Retinal pigment epithelial cell (primary cell): ENCODE measurements at places on chromosomes 7 and 10.
A peak's percentile ranks its signal among the peaks of the same experiment; 100 is the strongest.

DNA sequence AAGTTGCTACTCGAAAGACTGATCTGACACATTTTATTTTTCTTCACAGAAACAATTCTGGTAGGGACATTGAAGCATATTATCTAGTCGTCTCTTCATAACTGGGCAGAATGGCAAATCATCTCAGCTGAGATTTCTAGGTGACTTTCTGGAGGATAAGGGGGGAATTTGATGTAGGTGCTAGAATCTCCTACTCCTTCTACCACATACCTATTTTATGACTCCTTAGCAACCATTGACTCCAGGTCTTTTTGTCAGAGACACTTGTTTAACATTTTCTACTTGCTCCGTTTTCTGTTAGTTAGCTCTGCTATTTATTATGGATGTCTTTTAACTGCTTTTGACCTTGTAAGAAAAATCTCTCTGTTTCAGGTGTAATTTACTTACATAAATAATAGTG is 380.9 kb upstream of the SEMA3C start:
- no peak for DNase-seq

- DNase-seq: peak; percentile 28
Measured at GRCh38 chr7:111274857-111275256, 183.9 kb downstream of the LRRN3 start.

GRCh38 chr10:125624800-125625199 is 58.2 kb downstream of the TEX36 start:
- DNase-seq: no peak

DNA sequence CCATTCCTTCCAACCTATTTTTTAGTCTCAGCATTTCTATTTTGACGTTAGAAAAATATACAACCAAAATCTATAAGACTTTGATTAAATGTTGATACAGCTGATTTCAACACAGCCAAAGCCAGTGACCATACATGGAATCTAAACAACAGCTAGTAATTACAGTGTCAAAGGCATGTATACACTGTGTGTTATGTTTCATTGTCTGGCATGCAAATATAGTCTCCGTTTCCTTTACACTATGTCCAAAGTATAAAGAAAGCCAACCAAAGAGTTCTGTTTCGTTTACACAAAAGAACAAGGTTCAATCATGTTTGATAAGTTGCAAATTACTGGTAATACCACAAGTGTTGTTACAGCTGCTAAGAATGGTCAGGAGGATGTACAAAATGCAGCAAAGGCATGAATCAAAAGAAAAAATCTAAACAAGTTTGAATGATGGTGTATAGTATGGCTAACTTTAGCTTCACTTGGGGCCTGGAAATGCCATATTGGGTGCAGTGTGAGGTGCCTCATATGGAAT is 268.3 kb upstream of the FERD3L start:
- no peak for DNase-seq

DNA sequence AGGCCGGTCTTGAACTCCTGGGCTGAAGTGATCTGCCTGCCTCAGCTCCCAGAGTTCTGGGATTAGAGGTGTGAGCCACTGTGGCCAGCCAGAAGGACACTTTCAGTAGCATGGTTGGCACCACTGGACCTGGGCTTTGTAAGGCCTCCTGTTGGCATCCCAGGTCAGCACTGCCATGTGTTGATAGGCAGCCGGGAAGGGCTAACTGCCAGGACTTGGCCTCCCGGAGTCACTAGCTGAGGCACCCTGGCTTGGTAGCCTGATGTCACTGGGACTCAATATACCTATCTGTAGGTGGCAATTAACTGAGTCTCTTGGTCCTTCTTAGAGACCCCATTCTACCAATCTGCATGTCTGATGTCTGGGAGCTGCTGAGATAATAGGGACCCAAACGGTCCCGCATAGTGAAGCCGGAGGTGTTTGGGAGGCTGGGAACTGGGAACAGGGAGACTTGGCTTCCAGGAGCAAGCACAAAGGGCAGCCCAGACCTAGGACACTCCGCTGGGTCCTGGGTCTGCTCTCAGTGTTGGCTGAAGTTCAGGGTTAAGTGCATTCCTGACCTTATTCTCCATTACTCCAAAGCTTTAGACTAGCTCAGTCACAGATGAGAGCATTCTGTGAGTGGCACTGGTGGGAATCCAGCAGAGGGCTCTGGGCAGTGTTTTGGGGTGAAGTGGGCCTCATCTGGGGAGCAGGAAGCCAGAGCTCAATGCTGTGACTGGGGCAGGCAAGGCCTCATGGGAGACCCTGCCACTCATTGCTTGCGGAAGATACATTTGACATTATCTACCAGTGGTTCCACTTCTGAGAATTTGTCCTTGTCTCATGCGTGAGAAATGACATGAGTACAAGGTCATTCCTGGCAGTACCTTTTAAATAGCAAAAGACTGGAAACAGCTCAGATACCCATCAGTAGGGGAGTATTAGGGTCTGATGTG is 2.7 kb downstream of the LHPP start:
- no peak for DNase-seq

- no peak for DNase-seq
Measured at GRCh38 chr7:129166745-129167144, 21.7 kb upstream of the SMO start.

DNA sequence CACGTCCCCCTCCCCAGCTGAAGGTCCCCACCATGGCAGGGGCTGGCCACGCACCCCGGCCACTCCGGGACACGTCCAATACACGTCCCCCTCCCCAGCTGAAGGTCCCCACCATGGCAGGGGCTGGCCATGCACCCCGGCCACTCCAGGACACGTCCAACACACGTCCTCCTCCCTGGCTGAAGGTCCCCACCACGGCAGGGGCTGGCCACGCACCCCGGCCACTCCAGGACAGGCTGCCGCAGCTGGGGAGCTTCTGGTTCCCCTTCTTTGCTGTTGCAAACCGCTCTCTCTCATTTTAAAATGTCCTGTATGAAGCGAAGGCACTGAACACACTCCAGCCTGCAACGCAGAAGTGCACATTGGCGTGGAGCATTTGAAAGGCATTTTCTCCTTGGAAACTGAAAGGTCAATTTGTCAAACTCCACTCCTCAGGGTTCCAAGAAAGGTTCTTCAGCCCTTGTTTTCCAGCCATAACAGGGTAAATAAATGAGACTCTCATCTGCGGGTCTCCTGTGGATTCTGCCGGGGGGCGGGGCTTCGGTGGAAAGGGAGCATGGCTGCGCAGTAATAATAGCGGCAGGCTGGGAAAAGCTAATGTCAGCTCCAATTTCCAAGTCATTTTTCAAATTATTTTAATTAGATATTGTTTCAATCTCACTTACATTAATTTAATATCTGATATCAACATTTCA is 580.3 kb downstream of the DNAJB6 start:
- no peak for DNase-seq

GRCh38 chr10:69656742-69657269 is 26.8 kb downstream of the FAM241B start:
- DNase-seq: no peak

DNA sequence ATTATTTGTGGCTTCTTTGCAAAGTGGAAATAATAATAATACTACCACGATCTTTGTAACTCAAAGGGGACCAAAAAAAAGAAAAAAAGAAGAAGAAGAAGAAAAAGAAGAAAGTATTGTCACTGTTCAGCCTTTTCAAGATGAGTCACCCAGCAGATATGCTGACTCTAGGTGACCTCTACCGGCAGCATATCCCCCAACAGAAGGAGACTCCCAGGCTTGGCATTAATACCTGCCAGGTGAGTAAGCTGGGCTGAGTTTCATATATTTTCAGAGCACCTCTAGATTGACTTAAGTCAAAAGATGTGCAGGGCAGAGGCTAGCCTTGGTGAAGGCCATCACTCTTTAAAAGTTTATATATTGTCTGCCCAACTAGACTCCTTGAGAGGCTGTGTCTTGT is 30.4 kb upstream of the GPR26 start:
- DNase-seq: no peak

DNA sequence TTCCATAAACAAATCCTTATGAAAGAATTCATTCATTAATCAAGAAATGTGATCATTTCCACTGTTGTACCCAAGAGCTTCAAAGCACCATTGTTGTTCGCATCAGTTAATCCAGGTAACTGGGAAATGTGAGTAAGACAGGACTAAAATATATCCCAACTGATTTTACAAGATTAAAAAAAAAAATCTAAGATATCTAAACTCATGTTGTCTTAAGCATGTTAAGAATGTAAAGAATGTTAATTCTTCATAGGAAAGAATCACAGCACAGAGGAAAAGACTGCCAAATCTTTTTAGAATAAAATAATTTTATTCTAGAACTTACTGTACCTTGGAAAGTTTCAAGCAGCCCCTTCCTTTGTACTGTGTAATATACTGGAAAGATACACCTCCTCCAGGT is 16.4 kb downstream of the FZD1 start:
- DNase-seq: no peak

DNA sequence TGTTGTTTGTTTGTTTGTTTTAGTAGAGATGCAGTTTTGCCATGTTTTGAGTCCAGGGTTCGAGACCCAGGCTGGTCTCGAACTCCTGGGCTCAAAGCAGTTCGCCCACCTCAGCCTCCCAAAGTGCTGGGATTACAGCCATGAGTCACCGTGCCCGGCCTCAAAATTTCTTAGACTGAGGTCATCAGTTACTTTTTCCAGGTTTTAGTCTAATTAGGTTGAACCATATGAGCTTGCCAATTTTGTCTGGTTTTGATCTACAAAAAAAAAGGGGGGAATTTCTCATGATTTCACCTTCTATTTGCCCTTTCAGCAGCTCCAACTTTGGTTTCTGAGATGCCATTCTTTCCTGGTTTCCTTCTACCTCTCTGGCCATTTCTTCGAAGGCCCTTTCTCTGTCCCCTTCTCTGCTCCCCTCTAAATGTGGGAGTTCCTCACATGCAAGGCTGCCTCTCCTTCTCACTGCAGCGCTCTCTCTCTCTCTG is 5.5 kb downstream of the CUEDC2 start:
- no peak for DNase-seq

DNA sequence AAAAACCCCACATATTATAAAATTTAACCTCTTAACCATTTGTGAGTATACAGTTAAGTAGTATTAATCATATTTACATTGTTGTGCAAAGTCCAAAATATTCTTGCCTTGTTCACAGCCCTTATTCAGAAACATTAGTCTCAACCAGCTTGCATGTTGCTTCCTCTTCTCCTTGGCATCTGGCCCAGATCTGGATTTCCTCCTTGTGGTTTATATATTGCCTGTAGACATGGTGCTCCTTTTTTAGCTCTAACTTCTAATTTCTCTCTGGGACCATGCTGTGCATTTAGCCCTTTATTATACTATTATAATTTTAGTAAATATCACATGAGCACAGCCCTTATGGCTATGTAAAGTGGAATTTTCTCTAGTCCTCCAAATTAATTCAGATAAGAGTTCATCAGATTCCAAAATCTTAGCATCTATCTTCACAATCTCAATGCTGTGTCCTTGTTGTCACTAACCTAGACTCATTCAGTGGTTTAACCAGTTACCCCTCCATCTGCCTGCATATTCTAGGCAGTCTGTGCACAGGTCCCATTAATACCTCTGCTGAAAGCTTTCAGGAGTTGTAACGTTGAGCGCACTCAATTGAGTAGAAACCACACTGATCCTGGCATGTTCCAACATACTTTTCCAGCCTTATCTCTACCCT is 7.9 kb downstream of the CPED1 start:
- peak; percentile 70 for DNase-seq

GRCh38 chr10:1315178-1315577 is 259.0 kb downstream of the WDR37 start:
- DNase-seq: no peak

DNA sequence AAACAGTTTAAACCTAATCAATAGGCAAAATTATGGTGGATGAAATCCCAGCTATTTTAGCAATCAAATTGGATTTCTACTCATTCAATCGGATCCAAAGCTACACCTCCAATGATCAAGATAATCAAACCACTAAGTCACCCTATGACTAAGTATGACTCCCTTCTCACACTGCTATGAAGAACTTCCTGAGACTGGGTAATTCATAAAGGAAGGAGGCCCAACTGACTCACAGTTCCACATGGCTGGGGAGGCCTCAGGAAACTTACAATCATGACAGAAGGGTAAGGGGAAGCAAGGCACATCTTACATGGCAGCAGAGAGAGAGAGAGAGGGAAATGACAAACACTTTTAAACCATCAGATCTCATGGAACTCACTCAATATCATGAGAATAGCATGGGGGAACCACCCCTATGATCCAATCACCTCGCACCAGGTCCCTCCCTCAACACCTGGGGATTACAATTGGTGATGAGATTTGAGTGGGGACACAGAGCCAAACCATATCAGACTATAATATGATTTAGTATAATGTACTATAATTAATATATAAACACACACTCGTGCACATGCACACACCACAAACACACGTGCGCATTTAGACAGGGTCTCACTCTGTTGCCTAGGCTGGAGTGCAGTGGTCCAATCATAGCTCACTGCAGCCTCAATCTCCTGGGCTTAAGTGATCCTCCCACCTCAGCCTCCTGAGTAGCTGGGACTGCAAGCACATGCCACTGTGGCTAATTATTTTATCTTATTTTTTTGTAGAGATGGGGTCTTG is 213.6 kb upstream of the FOXK1 start:
- DNase-seq: no peak

DNA sequence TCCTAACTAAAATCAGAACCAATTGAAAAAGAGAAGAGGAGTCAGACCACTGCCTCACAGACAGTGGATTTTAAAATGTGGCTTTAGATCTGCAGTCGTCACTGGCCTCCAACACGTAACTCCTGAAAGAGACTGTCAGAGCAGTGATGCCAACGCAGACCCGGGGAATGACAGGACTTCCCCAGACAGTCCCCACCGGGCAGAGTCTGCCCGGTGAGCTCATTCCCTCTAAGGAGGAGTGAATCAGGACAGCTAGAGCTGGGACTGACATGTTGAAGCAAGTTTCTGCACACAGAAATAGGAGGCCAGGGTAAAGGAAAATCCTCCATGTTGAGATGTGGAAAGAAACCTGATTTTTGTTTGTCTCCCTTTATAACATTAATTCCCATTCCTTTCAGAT is 105.0 kb downstream of the TES start:
- DNase-seq: no peak

- no peak for DNase-seq
Measured at GRCh38 chr7:108196004-108196403, 65.8 kb upstream of the LAMB4 start.

- no peak for DNase-seq
Measured at GRCh38 chr7:87267239-87267900, 47.8 kb upstream of the TMEM243 start.

DNA sequence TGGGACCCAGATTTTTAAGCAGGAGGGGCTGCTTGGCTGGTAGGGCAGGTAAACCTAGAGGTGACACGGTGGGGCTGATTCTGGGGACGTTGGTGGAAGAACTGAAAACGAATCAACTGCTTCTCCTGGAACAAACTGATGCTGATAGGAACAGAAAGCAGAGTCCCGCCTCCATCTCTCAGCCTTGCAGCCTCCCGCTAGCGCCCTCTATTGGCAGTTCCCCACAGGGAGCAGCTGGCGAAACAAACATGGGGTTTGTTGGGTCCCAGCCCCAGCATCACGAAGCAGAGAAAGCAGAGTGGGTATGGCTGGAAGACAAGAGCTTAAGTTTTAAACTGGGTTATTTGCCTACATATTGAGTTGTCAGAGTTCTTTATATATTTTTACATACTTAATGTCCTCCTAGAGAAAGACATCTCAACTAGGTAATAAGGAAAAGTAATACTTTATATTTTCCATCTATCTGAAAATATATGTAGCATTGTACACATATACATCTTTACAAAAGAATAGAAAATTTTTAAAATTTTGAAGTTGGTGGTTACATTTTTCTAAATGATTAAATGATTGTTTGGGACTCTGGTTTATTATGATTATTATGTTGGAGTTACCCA is 42.3 kb upstream of the FOXI2 start:
- DNase-seq: no peak
